ENCODE measurements at places on chromosomes 4 and X.

DNA sequence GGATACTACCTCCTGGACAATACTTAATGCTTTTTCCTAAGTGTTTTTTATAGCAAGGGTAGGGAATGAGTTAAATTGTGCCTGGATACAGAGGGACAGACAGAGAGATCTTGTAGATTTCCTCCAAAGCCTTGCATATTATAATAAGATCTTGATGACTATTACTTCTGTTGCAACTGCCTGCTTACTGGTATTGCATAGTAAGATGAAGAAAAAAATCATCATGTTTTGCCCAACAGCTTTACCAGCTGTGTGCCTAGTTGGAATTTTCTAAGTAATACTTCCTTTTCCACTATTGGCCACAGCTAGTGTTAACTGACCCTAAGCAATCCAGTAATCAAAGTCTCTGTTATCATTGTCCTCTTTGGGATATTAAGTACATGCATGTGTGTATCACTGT lies 139.0 kb downstream of the DCK start:
- no peak for DNase-seq

- no peak for DNase-seq
Observed at GRCh38 chr4:159435561-159436023, 332.7 kb downstream of the RAPGEF2 start.

- no peak for DNase-seq
Observed at GRCh38 chr4:159443975-159444374, 341.1 kb downstream of the RAPGEF2 start.

DNA sequence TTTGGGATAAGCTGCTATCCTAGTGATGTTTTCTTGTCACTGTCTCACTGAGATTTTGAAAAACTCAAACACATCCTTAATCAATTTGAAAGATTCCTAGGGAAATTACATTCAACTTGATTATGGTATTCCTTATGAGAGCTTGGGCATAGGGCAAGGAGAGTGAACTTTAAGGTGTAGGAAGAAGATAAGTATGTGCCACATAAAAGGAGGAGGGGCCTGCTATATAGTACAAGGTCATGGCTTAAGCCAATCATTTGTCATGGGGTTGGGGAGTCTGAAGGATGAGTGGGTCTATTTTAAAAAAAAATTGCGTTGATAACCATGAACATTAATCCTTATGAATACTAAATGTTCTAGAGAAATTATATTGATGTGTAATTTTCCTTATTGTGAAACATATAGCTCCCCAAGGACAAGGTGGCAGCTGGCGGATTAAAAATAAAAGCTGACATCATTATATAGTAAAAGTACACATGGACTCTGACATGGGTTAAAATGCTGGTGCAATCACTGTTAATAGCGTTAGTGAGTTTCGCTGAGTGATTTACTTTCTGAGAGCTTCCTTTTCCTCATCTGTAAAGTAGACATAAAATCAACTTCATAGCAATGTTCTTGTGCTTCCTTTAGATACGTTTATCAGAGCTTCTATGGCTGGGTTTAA lies 17.4 kb downstream of the GALNT7 start:
- DNase-seq, result no peak

- DNase-seq, result no peak
Observed at GRCh38 chr4:37978248-37978924, 18.2 kb downstream of the PTTG2 start.

DNA sequence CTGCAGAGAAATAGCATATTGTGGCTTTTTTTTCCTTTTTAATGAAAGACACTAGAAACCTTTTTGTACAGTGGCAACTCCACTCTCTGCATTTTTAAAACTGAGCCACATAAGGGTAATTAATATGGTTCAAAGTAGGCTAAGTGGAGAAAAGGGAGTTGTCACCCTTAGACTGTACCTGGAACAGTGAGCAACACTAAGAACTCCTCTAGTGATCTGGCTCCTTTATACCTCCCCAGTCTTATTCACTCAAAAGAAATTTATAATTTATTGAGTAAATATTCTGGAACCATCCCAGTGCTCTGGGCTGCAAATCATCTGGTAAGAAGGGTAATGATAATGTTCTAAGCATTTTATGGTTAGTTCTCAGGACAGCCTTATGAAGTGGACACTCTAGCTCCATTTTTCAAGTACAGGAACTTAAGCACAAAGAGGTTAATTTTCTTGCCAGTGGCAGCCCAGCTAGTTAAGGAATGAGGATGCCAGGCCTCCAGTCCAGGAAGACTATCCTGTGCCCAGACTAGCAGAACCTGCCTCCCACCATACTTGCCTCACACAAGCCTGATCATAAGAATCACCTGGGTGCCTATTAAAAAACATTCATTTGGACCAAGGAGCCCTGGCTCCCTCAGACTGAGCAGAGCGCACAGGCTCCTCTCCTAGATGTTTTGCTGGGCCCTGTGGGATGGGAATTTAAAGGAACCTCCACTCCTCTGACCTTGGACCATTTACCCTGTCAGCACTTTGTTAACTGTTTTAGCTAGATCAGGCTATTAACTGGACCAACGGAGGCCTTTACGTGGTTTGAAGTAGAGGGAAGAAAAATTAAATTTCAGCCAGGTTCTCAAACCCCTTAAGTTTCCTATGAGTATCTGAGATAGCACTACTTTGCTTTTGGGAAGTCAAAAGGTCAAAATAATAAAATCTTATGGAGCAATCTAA lies 102.6 kb downstream of the PDE5A start:
- DNase-seq, result no peak

GRCh38 chr4:182608525-182608924 lies 308.7 kb downstream of the DCTD start:
- DNase-seq, result no peak

DNA sequence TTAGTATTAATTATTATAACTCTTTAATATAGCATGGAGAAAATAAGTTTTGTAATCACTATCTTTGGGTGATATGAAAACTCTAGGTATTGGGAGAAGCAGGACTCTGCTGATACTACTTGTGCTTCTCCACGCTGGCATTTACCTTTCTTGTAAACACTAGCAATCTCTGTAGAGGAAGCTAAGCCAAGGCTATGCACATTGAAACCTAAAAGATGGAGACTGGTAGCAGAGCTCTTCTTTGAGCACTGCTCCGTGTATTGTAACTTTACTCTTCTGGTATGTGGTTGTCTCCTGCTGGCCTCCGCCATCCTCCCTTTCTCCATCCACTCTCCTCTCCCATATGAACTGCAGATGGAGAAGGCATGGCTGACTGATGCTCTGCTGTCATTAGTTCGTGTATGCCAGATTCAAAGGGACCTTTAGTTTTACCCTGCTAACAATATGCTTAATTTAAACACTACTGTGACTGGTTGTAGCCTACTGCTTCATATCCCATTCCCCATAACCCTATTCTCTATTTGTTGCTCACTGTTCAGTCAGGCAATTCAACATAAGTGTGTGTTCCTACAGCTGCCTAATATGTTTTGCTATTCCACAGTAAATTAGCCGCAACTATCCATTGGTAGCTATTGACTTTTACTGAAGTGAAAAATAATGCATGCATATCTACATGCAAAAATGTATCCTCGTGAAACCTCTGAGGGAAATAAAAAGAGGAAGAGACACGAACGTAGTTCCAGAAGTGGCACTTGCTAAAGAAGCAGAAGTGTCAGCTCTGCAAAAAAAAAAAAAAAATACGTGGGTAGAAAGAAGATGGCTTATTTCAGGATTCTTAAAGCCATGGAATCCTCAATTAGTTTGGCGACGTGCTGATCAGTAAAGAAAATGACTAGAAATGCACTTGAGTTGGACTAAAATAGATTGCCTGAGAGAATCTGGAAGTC lies 55.6 kb upstream of the CCSER1 start:
- no peak for DNase-seq

GRCh38 chrX:53305996-53306937 lies 24.9 kb upstream of the IQSEC2 start:
- no peak for DNase-seq

- DNase-seq, result peak; percentile 42
Observed at GRCh38 chrX:20320461-20321159, 53.9 kb upstream of the RPS6KA3 start.

- DNase-seq, result no peak
Observed at GRCh38 chr4:106471151-106471550, 102.6 kb upstream of the GIMD1 start.

DNA sequence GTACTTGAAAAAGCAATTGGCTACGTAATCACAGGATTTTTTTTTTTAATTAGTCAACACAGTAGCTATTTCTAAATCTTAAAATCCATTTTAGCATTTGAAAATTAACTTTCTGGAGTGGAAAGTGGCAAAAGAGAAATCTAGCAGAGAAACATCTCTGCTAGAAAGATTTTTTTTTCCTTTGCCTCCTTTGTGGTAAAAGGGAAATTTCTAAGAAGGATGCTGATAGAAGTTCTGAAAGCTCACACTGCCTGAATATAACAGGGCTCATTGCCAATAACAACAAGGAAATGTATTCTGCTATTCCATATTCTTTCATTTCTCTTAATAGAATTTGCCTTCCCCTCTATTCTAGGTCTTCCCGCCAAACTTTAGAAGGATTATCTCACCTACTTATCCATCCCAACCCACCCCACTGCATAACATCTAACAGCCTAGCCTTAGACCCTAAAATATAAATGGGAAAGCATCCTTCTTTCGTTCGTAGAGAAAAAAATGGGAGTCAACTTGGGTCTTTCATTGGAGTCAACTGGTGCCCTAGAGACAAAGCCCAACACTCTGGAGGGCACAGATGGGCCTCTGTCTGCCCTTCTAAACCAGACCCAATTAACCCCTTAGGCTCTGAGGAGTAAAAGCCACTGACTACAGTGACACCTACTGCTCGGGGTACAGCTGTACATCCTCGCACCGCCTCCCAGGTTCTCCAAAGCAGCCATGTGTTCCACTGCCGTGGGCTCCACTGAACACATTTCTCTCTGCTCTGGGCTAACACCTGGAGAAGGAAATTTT lies 103.9 kb downstream of the MAML3 start:
- no peak for DNase-seq

DNA sequence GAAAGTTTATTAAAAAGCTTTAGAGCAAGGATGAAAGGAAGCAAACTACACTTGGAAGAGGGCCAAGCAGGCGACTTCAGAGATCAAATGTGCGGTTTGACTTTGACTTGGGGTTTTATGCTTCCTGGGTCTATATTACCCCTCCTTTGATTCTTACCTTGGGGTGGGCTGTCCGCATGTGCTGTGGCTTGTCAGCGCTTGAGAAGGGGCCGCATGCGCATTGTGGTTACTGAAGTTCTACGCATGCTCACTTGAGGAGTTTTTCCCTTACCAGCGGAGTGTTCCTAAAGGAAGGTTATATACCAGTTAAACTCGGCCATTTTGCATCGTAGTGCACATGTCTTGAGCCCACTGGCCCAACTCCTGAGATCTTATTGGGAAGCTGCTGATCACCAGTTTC lies 9.9 kb downstream of the ZNF157 start:
- DNase-seq, result peak; percentile 59

- no peak for DNase-seq
Observed at GRCh38 chrX:31570658-31571057, 498.8 kb upstream of the FTHL17 start.

DNA sequence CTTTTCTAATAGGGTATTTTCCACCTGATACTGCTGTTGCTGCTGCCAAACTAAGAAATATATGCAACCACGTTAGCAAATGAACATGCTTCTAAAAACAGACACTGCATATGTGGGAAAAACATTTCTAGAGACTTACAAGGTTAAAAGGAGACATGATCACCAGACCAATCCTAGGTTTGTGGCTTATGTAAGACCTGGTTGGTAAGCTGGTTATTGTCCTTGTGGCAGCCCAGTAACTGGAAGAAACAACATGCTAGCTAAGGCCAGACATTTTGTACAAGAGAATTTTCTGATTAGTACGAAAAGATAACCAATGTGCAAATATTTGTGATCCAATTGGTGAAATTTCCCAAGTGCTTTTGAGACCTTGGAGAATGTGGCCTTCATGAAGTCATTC lies 112.0 kb downstream of the AFF2 start:
- no peak for DNase-seq

DNA sequence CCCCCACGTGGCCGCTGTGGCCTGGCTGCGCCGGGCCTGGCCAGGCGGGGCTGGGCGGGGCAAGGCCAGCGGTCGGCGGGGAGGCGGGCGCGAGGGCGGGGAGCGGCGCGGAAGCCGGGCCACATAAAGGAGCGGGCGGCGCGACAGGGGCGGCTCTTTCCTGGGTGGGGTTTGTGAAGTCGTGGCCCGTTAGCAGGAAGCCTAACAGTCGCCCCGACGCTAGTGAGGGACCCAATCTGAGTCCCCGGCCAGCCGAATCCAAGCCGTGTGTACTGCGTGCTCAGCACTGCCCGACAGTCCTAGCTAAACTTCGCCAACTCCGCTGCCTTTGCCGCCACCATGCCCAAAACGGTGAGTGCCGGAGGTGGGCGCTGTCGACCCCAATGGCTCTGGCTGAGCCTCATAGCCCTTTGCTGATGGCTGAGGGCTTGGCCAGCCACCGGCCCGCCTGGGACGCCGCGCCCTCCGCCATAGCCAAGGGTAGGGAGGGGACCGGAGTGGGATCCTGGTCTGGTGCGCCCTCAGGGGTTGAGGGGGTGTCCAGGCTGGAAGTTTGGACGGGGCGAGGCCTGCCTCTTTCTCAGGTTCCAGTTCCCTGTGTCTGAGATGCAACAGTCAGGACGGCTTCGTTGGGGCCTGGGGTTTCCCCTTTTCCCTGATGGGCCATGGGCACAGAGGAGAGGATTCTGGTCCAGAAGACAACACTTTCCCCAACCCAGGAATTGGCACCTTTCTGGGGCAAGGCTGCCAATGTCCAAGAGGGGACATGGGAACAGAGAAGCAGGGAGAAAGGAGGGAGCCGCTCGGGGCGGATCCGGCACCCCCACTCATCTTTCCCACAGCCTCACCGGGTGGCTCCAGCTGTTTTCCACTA lies at the start of gene MSN:
Gene MSN (plus strand): TSS at position 152 of the 874 bp plus-strand sequence. CDS start 188 bp downstream, at position 340.
- DNase-seq, result peak; percentile 64

- no peak for DNase-seq
Observed at GRCh38 chr4:84865600-84865999, 100.9 kb downstream of the WDFY3 start.
